ENCODE measurements at places on chromosomes 2 and 18. TPM values are rescaled to one million over a fixed set of nuclear protein-coding genes. Genes with fewer than 3 reads are reported as not detected.

DNA sequence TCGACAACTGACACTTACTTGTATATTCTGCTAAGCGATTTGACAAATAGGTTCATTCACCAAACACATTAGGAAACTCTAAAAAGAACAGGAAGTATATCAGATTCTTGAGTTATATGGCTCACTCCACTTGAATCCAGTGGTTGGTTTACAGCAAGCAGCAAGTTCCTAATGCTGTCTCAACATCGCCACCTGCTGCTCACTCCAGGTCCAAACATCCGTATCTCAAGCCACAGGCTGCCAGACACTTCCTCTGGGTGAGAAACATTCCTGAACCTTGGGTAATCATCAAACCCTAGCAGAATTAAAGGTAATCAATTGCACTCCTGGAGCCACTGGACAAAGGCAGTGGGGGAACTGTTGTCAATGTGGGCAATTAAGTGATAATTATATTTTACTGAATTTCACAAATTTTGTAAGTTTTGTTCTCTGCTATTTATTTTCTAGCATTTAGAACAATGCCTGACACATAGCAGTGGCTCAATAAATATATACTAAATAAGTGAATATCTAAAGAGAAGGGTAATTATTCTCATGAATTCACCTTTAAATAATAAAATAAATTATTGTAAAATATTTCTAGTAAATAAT, 107.1 kb upstream of the TTN start:
- DNase-seq, result peak; percentile 79

DNA sequence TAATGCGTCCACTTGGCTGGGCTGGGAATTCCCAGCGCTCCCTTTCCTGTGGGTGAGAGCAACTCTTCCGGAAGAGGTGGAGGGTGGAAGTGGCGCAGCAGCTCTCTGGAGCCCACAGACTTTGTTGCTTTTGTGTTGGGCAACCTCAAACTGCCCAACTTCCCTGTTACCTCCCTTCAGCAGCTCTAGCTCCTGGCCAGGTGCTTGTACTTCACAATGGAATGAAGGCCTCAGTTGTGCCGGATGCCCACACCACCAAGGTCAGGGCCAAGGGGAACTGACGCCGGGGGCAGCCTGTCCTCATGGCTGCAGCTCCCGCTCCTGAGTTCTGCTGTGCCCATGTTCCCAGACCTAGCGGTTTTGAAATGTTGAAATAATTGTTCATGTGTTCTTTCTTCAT, 322.9 kb downstream of the GALR1 start:
- DNase-seq, result no peak

The TRIM43 gene
- polyA plus RNA-seq, result not detected

The KATNAL2 gene
- polyA plus RNA-seq, result 0.74 TPM

GRCh38 chr2:195538937-195539336, 118.1 kb upstream of the SLC39A10 start:
- no peak for DNase-seq

DNA sequence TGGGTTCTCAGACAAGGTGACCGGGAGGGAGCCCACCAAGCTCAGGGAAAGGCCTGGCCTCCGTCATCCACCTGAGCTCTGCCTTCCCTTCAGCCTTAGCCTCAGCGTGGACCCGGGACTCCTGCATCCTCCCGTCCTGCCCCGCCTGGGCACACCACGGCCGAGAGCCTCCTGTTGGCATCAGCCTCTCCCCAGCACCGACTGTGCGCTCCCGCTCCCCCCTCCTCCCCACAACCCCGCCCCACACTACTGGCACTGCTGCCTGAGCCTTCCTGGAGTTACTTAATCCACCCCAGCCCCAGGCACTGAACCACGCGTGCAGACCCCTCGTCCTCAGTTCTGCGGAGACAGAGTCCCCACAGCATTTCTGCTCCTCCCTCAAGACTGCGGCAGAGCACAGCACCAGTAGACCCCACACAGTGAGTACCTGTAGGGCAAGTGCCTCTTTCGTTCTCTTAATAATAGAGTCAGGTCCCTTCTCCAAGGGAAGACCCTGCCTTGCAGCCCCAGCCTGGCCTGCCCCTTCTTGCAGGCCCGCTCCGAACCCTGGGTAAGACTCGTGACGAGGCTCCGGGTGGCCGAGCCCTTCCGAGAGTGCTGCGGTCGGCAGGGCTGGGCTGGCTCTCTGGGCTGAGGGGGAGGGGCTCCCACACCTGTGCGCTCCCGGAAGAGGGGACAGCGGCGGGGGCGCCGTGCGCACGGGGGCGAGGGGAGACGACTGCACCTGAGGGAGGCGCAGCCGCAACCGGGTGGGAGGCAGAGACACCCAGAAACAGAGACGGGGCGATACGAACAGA, at the start of gene AMER3:
AMER3 (plus strand) TSS at position 285 of the 797 bp plus-strand sequence. CDS start 6,533 bp downstream, outside the sequence.
- DNase-seq, result no peak

DNA sequence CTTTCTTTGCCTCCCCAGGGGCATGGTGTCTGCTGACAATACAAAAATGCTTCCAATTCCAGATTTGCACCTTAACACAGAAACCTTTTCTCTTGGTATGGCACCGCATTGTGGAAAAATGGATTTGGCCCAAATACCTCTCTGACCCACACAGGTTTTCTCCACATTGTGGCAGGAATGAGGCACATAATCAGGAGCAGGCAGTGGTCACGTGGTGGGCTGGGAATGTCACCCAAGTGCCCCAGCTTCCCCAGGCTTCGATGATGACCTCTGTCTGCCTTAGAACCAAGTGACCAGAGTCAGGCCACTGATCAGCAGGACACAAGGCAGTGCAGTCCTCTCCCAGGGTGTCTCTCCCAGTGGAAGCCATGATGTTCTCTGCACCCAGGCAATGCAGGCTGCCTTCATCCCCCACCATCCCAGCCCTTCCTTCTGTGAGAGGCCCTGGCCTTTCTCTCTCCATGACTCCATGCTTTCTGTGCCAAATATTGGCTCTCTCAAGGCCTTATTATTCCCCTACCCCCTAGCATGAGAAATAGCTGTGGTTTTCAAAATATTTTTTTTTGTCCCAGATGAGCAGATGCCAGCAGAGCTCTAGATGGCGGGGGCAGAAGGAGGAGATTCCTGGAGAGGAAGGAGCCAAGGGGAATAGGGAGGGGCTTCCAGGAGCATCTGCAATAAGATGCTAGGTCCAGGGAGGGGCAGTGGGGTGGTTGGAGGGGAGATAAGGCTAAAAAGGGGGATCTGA, 198.9 kb downstream of the ACKR3 start:
- no peak for DNase-seq

Data from heart right ventricle (tissue), 16 donors.